ENCODE measurements at places on chromosomes 2 and 18.

GRCh38 chr2:190216829-190217228 lies 102.8 kb downstream of the HIBCH start:
- no peak for DNase-seq

DNA sequence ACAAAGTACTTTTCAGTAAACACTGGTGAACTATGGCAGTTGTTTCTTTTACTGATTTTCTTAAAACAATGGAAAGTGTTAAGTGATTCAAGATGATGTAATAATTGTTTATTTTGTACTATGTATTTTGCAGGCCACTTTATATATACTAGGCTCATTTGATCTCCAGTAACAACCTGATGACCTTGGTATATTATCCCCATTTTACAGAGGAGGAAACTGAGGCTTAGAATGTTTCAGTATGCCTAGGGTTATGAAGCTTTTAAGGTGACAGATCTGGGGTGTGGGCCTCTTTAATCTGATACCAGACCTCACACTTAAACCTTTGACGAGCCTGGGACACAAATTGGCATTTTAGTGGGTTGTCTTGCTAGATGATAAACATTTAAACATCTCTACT lies 63.2 kb downstream of the ITGB1BP1 start:
- no peak for DNase-seq

DNA sequence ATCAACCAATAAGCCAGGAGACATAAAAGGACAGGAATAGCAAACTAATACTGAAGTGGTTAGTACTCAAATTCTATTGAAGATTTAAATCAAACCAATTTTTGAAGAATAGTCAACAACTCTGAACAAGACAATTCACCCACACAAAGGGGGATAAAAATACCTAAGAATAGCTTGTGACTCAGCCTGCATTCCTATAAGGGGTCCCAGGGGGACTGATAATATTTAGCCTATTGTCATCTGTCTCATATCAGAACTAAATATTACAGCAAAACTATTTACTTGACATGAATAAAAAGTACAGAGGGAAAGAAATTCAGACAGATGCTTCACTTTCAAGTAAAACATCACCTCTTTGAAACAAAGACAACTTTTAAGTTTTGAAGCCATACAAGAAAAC lies 7.7 kb downstream of the ITSN2 start:
- no peak for DNase-seq

GRCh38 chr2:32942793-32943485 lies 3.8 kb upstream of the LTBP1 start:
- DNase-seq = no peak

- no peak for DNase-seq
Measured at GRCh38 chr2:172440795-172441194, 13.4 kb downstream of the ITGA6 start.

DNA sequence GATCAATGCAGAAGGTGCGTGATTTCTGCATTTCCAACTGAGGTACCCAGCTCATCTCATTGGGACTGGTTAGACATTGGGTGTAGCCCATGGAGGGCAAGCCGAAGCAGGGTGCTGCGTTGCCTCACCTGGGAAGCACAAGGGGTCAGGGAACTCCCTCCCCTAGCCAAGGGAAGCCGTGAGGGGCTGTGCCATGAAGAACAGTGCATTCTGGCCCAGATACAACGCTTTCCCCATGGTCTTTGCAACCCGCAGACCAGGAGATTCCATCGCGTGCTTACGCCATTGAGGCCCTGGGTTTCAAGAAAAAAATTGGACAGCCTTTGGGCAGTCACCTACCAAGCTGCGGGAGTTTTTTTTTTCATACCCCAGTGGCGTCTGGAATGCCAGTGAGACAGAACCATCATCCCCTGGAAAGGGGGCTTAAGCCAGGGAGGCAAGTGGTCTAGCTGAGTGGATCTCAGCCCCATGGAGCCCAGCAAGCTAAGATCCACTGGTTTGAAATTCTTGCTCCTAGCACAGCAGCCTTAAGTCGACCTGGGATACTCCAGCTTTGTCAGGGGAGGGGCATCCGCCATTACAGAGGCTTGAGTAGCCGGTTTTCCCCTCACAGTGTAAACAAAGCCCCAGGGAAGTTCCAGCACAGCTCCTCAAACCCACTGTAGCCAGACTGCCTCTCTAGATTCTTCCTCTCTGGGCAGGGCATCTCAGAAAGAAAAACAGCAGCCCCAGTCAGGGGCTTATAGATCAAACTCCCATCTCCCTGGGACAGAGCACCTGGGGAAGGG lies 21.7 kb downstream of the TFPI start:
- DNase-seq = no peak

DNA sequence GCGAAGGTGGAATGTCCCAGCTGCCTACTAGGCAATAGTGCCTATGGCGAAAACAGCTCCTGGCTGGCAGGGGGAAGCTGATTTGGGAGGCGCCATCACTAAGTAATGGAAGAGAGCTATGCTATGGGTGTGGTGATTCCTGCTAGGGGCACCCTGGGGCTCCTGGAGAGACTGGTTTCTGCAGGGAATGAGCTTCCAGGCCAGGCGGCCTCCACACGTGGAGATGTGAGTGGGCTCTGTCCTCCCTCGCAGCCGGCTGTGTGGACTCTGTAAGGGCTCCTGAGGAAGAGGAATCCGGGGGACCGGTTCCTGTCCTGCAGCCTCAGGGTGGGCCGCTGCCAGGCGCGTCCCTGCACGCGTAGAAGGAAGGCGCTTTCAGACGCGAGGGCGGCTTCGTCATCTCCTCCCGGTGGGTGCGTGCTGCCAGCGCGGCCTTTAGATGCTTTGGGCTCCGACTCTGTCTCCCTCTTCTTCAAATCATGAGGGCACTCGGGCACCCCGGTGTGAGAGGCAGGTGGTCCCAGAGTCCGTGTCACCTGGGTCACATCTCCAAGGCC lies 55.5 kb upstream of the ANKRD62 start:
- no peak for DNase-seq

- no peak for DNase-seq
Measured at GRCh38 chr2:168192839-168193616, 54.4 kb downstream of the STK39 start.

DNA sequence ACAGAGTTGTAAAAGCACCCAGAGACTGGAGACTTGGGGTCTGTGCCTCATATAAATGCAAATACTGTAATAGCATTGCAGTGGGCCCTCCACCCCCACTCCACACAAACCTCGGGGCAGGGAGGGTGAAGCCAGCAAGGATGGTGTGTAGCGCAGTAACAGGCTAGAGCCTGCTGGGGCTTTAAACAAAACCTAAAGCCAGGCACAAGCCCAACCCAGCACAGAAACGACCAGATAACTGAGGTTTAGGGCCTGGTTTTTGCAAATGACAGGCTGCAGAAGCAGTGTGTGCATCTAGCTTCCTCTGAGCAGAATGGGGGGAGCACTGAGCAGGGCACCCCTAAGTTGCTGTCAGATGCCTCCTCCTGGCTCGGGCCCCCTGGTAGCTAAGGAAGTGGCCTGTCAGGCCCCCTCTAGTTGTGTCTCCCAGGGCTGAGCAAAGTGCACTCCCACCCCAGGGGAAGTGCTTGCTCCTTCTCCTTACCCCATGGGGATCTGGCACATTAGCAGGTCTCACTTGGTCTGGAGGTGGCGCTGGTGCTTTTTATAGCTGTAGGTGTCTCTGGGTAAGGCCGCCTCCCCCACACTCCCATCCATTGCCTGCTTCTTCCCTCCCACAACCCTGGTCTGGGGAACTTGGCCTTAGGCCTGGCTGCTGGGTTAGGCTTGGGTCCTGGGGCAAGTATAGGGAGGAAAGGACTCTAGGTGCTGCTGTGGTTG lies 135.1 kb downstream of the CELF4 start:
- no peak for DNase-seq

GRCh38 chr18:22670914-22671313 lies 253.2 kb upstream of the CTAGE1 start:
- DNase-seq = no peak

GRCh38 chr2:238424313-238424700 lies 2.4 kb upstream of the ASB1 start:
- no peak for DNase-seq

GRCh38 chr2:235283246-235283645 lies 210.6 kb upstream of the AGAP1 start:
- no peak for DNase-seq

DNA sequence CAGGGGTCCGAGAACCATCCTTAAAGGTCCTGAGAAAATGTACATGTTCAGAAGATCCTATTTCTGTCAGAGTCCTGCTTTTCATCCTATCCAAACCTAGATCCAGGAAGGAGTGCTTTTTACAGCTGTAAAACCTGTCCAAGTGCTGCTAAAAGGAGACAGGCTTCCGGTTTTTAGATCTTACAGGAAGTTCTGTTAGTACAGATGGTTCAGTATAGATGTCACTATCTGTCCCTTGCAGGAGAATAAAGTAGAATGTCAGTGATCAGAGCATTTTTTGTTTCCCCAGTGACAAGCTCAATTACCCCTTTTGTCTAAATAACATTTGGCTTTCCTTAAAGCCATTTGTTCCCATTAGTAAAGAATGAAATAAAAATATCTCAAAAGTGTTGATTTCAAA lies 98.3 kb downstream of the NRP2 start:
- no peak for DNase-seq

DNA sequence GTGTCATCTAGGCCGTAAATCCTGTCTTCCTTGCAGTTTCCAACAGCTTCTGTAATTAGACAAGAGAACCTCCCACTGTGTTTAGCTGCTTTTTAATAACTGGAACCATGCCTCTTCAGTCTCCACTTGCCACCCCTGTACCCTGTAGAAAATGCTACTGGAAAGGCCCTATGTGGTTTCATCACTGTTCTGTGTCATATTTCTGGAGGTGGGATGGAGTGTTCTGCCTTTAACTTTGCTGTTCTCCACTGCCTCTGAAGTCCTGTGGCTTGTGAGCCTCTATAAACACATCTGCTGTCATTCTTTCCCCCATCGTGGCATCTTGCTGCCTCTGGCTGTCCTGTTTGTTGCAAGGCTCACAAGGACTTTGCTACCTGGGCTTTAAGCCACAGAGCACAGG lies 17.9 kb downstream of the MGAT5 start:
- DNase-seq = no peak

- DNase-seq = no peak
Measured at GRCh38 chr2:119523383-119523951, 816 bp downstream of the SCTR start.

DNA sequence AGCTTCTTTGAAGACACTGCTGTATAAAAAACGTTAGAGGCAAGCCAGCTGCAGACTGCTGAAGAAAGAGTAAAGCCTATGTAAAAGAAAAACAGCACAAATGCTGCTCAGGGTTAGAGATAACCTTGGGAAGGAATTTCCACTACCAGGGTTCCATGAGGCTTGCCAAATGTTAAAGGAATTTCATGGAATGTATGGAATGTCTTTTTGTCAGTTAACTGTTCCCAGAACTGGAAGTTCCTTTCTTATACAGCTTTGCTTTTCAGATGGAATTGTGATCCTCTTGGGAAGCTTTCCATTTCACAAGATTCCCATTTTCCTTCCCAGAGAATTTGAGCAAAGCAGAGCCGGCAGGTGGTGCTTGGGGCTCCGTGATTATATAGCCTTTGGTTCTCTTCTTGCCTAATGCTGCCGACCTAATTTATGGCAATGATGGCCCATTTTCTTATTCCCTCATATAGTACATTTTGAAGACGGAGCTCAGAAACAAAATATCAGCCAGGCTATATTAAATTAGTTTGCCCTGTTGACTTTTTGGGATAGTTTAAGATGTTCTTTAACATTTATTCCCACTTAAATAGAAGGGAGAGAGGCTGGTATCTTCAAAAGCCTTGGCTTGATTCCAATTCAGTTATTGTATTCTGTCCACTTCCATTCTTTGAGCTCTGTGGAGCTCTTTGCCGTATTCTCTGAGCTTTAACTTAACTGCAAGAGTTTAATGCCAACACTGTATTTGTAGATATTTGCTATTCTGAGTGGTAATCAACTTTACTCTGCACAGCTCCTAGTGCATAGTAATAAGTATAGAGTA lies 162.3 kb downstream of the PHLPP1 start:
- no peak for DNase-seq
